PC-9 (cell line): ENCODE measurements at places on chromosomes 12 and 14. TPM values are rescaled to one million over a fixed set of nuclear protein-coding genes. Genes with fewer than 3 reads are reported as not detected.

DNA sequence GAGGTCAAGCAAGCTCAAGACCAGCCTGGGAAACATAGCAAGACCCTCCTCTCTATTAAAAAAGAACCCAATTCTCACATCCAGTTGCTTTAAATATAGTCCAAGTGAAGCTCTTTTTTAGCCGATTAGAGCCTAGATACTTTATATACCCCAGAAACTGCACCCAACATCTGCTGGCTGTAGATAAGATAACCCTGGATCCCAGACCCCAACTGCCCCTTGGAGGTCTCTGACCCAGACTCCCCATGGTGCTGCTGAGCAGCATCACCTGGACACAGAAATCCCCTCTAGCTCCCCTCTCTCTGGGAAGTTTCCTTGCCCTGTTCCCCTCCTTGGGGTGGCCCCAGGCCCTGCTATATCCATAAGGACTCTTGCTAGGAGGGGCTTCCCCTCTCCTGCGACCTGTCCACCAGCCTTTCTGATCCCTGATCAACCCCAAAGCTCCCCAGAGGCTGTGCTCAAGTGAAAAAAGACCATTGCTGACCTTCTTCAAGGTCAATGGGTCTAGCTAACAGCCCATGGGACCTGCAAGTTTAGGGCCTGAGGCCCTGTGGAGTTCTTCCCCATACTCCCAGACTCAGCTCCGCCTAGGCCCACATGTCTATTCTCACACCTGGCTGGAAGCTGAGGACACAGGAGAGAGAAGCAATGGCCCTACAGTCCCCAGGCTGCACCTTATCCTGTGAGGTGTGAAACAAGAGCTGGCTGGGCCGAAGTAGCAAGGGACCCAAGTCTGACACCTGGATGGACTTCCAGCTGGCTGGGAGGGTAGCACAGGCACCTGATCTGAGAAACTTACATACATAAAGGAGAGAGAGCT is 56.2 kb downstream of the ARL6IP4 start:
- DNase-seq = no peak

- no peak for DNase-seq
These were observed 37.2 kb upstream of the TDRD9 start for GRCh38 chr14:103890821-103891666.

DNA sequence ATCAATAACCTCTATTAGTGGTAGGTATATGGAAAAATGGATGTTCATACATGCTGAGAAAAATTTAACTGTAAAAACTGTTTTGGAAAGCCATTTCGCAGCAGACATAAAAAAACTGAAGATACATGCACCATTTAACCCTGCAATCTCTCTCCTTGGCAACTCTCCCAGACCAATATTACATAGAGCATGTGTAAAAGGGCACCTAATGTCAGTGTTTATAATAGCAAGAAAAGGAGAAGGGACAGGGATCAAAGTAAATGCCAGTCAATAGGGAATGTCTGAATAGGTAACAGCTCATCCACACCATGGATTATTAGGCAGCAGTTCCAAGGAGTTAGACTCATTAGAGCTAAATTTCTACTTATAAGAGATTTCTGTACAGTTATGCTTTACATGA is 77.2 kb downstream of the BTG1 start:
- DNase-seq = no peak

DNA sequence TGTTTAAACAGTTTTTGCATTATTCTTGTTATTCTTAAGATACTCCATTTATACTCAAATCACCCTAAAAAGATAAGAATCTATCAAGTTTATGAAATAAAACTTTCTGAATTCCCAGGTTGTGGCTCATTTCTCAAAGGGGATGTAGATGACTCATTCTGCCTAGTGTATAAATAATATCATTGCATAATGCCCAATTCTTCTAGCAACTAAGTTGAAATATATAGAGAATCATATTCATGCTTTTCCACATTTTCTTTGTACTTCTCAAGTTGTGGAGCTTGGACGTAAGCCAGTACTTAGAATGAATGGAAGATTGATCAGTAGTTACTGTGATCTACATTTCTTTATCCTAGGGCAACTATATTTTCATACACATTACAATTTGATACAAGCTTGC is 201.1 kb downstream of the PPFIA2 start:
- DNase-seq = no peak

DNA sequence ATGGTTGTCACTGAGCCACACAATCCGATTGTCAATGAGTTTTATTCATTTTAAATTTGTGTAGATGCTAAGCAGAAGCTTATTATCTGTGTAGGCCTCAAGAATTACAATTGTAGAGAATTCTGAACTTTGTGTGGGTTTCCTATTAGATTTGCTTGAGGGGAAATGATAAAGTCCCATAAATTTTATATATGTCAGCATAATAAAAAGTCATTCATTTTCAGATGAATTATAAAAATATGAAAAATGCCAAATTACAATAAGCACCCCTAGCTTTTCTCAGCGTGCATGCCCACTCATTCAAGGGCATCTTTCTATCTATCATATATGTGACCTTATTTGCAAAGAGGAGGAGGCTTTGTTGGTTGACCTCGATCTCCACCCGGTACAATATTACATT is 1041.1 kb upstream of the FOXG1 start:
- DNase-seq = no peak

DNA sequence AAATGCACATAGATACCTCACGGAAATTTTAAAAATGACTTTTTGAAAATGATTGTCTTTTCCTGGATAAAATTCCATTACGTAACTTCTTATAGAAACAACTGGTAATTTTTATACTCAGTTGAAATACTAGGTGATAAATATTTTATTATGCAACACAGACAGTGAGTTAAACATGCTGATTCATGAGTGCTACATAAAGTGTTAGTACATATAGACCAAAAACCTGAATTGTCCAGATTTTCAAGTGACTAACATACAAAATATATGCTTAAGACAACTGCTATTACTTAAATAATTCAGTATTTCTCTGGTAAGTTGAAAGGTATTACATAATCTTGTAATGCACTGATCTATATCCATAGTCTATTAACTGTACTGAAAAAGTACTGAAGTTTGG is 11.9 kb downstream of the PTPRO start:
- no peak for DNase-seq

GRCh38 chr12:43362910-43363694 is 188.9 kb downstream of the ADAMTS20 start:
- no peak for DNase-seq

DNA sequence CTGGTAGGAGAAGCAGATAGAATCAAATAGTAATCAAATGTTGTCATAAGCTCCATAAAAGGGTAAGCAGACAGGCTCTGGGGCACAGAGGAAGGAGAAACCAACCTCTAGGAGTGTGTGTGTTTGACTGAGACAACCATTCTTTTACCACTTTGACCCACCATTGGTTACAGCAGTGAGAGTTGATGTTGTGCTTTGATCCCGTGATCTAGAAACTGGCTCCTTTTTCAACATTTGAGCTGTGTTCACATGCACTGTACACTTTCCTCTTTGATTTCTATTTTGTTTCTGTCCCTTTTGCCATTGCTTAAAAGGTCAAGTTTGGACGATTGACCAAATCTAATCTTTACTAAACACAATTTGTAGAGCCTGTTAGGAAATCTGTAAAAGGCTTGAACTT is 108.0 kb downstream of the DAAM1 start:
- no peak for DNase-seq

GRCh38 chr12:60308366-60308991 is 712.6 kb downstream of the SLC16A7 start:
- peak; percentile 40 for DNase-seq

GRCh38 chr12:90322006-90322405 is 613.4 kb upstream of the ATP2B1 start:
- no peak for DNase-seq

GRCh38 chr12:112447106-112447505 is 28.4 kb downstream of the PTPN11 start:
- DNase-seq = no peak

GRCh38 chr12:91994208-91994797 is 151.3 kb downstream of the BTG1 start:
- DNase-seq = no peak

DNA sequence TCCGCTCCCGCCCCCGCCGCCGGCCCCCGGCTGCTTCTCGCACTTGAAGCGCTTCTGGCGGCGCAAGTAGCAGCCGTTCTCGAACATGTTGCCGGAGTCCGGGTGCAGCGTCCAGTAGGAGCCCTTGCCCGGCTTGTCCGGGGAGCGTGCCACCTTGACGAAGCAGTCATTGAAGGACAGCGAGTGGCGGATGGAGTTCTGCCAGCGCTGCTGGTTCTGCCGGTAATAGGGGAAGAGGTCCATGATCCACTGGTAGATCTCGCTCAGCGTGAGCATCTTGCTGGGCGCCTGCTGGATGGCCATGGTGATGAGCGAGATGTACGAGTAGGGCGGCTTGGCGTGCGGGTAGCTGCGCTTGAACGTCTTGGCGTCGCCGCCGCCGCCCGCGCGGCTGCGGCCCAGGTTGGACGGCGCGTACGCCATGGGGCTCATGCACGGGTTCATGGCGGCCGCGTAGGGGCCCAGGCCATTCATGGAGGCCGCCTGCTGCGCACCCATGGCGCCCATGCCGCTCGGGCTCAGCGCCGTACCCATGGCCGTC is 3.0 kb downstream of the FOXA1 start:
- peak; percentile 52 for DNase-seq

GRCh38 chr14:24992624-24993360 is 57.2 kb downstream of the STXBP6 start:
- DNase-seq = no peak

DNA sequence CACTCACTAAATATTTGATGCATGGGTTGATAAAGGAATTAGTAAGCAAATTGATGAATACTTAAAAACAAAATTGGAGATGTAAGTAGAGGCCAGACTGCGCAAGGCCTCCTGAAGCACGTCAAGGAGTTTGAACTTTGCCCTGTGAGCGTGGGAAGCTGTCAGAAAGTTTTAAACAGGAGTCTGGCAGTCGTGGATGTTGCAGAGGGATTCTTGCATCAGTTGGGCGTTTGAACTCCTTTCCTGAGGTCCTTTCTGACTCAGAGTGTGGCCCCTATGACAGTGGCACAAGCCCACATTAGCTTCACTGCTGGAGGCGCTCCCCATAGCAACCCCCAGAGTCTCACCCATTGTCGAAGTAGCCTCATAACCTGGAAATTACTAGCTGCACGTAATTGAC is 17.9 kb upstream of the IL22 start:
- DNase-seq = no peak

DNA sequence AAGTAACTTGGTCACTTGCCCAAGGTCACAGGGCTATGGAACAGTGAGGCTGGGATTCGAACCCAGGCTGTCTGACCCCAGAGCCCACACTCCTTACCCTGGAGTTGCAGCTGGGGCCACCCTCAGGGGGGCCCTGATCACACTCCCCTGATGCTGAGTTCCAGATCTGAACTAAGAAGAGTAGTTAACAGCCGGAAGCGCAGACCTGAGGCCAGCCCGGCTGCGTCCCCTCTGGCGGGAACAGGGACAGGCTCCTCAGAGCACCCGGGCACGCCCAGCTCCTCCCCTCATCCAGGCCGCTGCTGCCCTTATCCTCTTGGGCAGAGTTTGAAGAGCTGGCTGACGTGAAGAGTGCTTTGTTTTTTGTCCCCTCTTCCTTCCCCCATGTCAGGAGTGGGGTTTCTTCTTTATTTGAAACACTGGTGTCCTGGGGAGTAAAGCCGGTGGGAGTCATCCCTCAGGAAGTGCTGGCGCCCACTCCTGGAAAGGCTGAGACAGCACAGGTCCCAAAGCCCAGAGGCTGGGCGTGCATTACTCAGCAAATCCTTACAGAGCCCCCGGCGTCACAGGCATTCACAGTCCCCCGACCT is 8.7 kb downstream of the PHB2 start:
- peak; percentile 80 for DNase-seq

GRCh38 chr14:87450193-87450592 is 542.8 kb downstream of the GALC start:
- DNase-seq = no peak

Gene FBXL14
- 16.3 and 21.1 TPM in 2 replicates for total RNA-seq

Gene ERP27
- total RNA-seq = 14.9 and 33.4 TPM in 2 replicates

Gene PIANP
- not detected in 2 replicates for total RNA-seq

Gene PROX2
- not detected in 2 replicates for total RNA-seq

Gene PRH2
- not detected in 2 replicates for total RNA-seq

Gene FAIM2
- total RNA-seq = not detected in 2 replicates

Gene ST8SIA1
- total RNA-seq = 2.4 and 3.1 TPM in 2 replicates

Gene NAV3
- total RNA-seq = 4.2 and 13.6 TPM in 2 replicates

Gene CLEC14A
- total RNA-seq = 0.23 and 0.31 TPM in 2 replicates

Gene DNAI7
- total RNA-seq = 2.4 and 2.9 TPM in 2 replicates

Gene FOXN4
- not detected in 2 replicates for total RNA-seq
